ENCODE measurements at places on chromosomes 12 and 14. TPM values are rescaled to one million over a fixed set of nuclear protein-coding genes. Genes with fewer than 3 reads are reported as not detected.

TMEM30B gene
- total RNA-seq: 0.13 TPM

FITM1 gene
- total RNA-seq: 0.63 TPM

AMHR2 gene
- total RNA-seq: not detected

GPR84 gene
- total RNA-seq: not detected

PRB3 gene
- not detected for total RNA-seq

ST8SIA1 gene
- 0.13 TPM for total RNA-seq

PTGDR gene
- total RNA-seq: not detected

TAS2R42 gene
- not detected for total RNA-seq

ACVR1B gene
- total RNA-seq: 8.3 TPM

ASCL1 gene
- total RNA-seq: not detected

P2RX7 gene
- 3.9 TPM for total RNA-seq

CLEC4A gene
- not detected for total RNA-seq

CTSG gene
- total RNA-seq: not detected

SLC35E3 gene
- total RNA-seq: 5.3 TPM

TSHR gene
- total RNA-seq: not detected

TAS2R30 gene
- total RNA-seq: 2.0 TPM

SLC39A9 gene
- total RNA-seq: 98.6 TPM

TAS2R43 gene
- total RNA-seq: 1.6 TPM

DPPA3 gene
- total RNA-seq: not detected

KRT8 gene
- 10.4 TPM for total RNA-seq
